ENCODE measurements at places on chromosomes 12 and 14.

DNA sequence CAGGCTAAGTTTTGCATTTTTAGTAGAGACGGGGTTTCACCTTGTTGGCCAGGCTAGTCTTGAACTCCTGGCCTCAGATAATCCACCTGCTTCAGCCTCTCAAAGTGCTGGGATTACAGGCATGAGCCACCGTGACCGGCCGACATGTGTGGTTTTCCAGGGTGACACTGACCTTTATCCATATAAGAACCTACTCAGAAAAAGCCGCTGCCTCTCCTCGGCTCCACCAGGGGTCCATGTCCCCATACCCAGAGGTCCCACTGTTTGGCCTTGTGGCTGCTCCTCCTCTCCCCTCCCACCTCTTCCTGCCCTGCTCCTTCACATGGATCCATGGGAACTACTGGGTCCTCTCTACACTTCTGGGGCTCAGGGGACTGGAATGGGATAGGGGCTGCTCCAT is 64.6 kb downstream of the PTPN21 start:
- no peak for DNase-seq

GRCh38 chr12:29547864-29548263 is 50.4 kb upstream of the OVCH1 start:
- no peak for DNase-seq

DNA sequence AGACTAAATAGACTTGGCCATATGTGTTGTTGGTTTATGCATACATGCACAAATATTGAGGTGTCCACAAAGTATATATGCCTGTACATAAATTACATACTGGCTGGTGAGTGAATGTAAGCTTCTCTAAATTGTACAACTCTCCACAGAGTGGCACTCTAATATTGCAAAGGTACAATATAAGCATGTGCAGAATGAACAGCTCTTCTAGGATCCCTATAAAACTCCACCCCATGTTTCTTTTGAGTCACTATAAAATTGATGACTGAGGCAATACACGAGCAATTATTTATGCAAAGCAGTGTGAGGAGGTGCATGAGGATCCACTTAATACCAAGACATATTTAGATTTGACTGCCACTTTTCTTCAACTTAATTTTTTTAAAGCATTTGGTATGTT is 172.2 kb downstream of the NAV3 start:
- DNase-seq, result no peak

- no peak for DNase-seq
Measured at GRCh38 chr14:94921456-94921855, 151.5 kb upstream of the GSC start.

DNA sequence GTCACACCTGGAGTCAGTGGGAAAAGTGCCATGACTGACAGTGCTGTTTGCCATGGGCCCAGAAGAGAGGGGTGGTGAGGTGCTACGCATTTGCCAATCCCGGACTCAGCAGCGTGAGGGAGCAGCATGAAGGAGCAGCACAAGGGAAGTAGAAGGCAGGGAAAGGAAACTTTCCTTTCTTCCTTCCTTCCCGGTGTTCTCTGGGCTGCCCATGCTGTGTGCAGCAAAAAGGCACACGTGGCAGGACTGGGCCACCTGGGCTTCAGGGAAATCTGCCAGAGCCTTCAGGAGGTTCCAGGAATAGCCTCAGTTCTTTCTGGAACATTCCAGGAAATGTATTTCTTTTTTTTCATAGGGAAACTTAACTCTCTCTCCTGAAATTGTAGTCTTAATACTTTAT is 23.0 kb downstream of the TRIM9 start:
- no peak for DNase-seq

- no peak for DNase-seq
Measured at GRCh38 chr12:117547209-117547608, 185.8 kb upstream of the NOS1 start.

DNA sequence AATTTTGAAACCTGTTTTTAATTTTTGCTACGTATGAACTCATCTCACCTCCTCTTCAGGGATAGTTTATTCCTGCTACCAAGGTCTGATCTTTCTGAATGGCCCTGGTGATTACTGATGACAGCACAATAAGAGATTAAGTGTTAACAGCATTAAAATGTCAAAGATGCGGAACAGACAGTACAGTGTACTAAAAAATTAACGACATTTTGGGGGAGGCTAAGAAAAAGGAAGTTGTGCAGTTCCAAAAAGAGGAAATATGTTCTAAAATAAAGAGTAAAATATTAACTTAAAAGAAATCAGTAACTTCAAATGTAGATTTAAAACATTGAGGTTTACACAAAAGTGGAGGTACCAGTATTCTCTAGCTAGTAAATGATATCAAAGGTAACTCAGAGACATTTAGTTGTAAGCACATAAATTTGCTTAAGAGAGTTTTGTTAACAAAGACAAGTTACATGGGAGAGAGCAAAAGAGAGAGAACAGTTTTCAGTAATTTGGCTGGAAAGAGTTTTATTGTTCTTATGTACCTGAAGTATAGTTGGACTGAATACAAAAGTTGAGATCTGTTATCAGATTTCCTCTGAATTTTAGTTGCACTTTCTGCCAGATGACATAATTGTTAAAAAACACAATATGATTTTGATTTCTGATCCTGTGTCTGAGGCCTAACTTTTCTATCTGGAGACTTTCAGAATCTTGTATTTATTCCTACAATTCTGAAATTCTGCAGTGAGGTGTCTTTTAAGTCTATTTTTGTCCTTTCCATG is 4.2 kb upstream of the CLECL1 start:
- DNase-seq, result no peak

- no peak for DNase-seq
Measured at GRCh38 chr12:1657688-1658087, 28.7 kb downstream of the WNT5B start.

GRCh38 chr12:45674181-45674977 is 55.1 kb upstream of the ARID2 start:
- DNase-seq, result no peak
